ENCODE measurements at places on chromosomes 4 and X. TPM values are rescaled to one million over a fixed set of nuclear protein-coding genes. Genes with fewer than 3 reads are reported as not detected.

Gene P2RY4
- total RNA-seq: 4.2 TPM

Gene HSFX1
- total RNA-seq: 2.2 TPM

DNA sequence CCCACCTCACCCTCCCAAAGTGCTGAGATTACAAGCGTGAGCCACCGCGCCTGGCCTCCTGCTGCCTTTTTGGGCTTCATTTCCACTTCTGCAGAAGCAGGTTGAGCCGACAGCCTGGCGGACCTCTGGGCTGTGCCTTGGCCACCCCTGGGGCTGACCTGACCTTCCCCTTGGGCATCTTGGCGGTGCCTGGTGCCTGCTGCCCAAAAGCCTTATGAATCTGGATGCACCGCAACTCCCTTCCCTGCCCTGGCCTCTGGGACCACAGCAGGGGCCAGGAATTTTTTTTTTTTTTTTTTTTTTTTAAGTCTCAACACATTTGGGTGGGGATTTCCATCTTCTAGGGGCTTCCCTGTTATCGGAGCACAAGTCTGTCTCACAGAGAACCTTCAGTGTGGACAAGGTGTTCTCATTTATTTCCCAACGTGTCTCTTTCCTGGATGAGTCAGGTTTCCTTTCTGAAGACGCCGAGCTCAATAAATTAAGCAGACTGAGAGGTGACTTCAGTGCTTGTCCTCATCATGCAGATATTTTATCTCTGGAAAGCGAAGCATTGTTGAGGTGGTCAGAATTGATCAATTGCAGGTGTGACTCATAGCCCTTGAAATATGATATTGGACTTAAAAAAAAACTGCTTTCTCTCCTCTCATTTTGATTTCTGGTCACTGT lies 79.7 kb downstream of the SHROOM2 start:
- DNase-seq: no peak

DNA sequence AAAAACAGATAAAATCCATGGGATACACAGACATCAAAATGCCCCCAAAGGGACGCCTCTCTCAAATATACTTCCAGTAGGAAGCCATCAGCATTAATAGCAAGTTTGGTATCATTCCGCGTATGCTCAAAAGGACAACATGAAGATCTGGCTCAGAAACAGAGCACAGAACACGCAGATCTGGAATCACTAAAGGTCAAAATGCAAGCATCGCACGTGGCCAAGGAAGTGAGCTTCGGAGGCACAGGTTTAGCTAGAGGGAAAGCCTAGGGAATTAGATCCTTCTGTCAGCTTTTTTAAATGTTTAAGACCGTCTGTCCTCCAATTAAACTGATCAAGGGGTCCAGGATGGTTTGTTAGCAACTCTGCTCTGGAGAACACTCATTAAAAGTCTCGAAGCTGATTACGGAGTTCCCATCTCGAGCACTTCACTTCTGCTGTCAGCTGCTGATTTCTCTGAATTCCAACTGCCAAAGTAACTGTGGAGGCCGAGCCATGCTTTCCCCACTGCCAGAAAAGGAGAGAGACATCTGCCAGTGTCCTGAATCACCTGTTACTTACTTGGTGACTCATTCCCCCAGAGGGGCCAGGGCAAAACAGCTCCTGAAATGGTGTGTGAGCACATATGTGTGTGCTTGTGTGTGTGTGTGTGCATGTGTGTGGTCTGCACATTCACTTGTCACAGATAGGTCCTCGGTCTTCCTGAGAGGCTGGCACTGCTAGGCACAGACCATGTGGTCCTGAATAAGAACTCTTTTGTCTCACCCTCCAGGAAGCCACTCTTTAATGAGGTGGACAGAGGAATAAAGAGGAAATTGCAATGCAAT lies 177.7 kb upstream of the PPARGC1A start:
- DNase-seq: no peak
